ENCODE measurements at places on chromosomes 2 and 18. TPM values are rescaled to one million over a fixed set of nuclear protein-coding genes. Genes with fewer than 3 reads are reported as not detected.

DNA sequence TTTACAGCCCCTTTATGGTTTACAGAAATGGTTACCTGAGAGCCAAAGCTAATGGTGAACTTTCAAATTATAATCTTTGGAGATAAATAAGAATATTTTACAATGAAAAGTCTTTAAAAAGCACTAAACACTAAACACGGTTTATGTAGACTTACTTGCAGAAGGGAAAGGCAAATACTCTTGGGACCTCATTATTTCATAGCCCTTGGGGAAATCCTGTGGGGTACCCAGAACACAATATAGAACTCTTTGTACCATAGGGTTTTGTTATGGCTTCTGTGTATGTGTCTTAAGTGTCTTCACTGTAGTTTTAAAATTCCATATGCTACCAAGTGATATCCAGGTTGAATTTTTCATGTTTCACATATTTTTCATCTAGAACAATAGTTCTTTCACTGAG, 90.6 kb downstream of the KCNH7 start:
- H3K36me3 ChIP-seq: no peaks in the 10 kb centered on the region
- no peak for DNase-seq

The NFATC1 gene
- 5.5 TPM for total RNA-seq

DNA sequence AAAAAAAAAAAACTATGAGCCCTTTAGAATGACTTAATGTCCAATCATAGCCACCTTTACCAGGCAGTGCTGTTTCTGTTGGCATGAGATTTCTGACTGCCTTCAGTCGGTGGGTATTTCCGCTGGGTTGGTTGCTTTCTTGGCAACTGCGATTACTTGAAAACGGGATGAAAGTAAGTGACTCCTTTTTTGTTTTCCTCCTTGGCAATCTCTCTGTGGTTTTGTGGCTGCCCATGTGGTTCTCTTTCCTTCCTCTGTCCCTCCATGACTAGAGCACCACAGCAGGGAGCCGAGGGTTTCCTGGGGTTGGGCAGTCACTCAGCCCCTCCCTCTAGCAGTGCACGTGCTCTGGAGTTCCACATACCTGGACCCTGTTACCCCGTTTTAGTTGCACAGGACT, 112.1 kb downstream of the KLHL29 start:
- no peak overlapping the region for H3K27ac ChIP-seq
- no peak overlapping the region for H3K4me3 ChIP-seq
- no peaks in the 10 kb centered on the region for H3K36me3 ChIP-seq
- peaks cover 3% of the 10 kb centered on the region for H3K4me1 ChIP-seq

- H3K27me3 ChIP-seq: no peaks in the 10 kb centered on the region
- no peak overlapping the region for H3K27ac ChIP-seq
- H3K4me1 ChIP-seq: no peaks in the 10 kb centered on the region
- no peak overlapping the region for H3K4me3 ChIP-seq
- H3K36me3 ChIP-seq: no peaks in the 10 kb centered on the region
Observed at GRCh38 chr18:50638884-50639420, 79.1 kb downstream of the MAPK4 start.

The CIB4 gene
- not detected for total RNA-seq

GRCh38 chr2:196821195-196821594, 12.0 kb upstream of the C2orf66 start:
- DNase-seq: no peak
- no peaks in the 10 kb centered on the region for H3K4me1 ChIP-seq
- H3K27me3 ChIP-seq: no peaks in the 10 kb centered on the region
- no peak overlapping the region for H3K4me3 ChIP-seq
- H3K36me3 ChIP-seq: peaks cover 4% of the 10 kb centered on the region

- H3K4me3 ChIP-seq: no peak overlapping the region
- no peaks in the 10 kb centered on the region for H3K27me3 ChIP-seq
- no peak overlapping the region for H3K27ac ChIP-seq
- DNase-seq: no peak
- peaks cover 3% of the 10 kb centered on the region for H3K36me3 ChIP-seq
Observed at GRCh38 chr18:79495591-79496071, 99.9 kb downstream of the NFATC1 start.

DNA sequence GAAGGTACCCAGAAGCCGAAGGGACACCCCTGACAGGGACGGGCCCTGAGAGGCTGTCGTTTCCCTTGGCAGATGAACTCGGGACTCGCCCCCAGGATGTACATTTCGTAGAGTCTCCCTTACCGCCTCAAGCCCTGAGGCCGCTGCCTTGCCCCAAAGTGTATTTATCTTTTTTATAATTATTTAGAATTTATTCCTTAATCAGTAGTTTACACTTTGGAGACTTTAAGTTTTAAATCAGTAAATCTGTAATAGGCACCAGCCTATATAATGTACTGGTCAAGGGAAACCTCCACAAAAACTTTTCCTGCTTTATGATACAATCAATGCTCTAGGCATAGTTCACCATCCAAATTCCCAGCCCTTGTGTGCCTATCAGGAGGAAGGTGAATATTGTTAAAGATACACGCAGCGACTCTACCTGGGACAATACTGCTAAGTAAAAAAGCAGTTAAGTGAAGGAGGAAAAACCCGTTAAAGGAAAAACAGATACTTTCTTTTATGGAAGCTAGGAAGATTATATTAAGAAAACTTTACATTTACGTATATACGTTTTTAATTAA, 848 bp downstream of the VRK2 start:
- DNase-seq: no peak
- no peaks in the 10 kb centered on the region for H3K27me3 ChIP-seq
- H3K4me1 ChIP-seq: peaks cover 2% of the 10 kb centered on the region
- H3K27ac ChIP-seq: no peak overlapping the region

DNA sequence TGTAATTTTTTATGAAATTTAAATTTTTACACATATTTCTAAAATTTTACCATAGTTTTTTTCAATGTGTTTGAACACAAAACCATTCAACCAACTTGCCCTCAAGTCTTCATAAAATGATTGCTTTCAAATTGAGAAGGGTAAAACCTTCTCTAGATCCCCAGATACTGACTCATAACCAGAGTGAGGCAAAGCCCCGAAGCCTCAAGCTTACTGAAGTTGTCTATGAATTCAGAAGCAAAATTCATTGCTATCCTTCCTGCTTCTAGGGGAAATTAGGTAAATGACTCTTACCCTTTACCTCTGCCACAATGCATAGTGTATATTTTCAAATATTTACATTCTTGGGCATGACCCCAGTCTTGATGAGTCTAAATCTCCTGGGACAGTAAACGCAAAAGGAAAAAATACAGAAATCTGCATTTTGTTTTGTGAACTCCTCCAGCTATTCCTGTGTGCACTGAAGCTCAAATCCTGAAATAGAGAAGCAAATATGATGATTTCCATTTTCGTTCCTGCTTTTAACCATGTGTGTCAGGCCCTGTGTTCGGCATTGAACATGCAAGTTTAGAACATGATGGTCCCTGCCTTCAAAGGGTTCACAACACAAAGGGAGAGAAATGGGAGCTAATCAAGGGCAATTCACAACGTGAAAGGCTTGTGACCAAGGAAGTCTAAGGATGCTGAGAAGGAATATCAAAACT, 246.3 kb downstream of the SUCLG1 start:
- H3K36me3 ChIP-seq: no peaks in the 10 kb centered on the region
- H3K27ac ChIP-seq: no peak overlapping the region
- H3K27me3 ChIP-seq: no peaks in the 10 kb centered on the region
- no peak for DNase-seq
- H3K4me1 ChIP-seq: no peaks in the 10 kb centered on the region

The KCNE4 gene
- total RNA-seq: 0.20 TPM

GRCh38 chr2:18650221-18650620, 60.9 kb upstream of the NT5C1B start:
- H3K36me3 ChIP-seq: no peaks in the 10 kb centered on the region
- H3K4me1 ChIP-seq: no peaks in the 10 kb centered on the region
- no peak for DNase-seq
- H3K4me3 ChIP-seq: no peak overlapping the region
- H3K27me3 ChIP-seq: no peaks in the 10 kb centered on the region
- H3K27ac ChIP-seq: no peak overlapping the region

The CYTIP gene
- total RNA-seq: 0.09 TPM

The HOXD3 gene
- total RNA-seq: not detected

All from H9 (cell line).